Activated naive CD4-positive, alpha-beta T cell treated with anti-CD3 and anti-CD28 coated beads, Interleukin-2, amount 10 ng/mL, durations not matched to agents 7 days and 5 days (primary cell): ENCODE measurements at places on chromosomes 3 and 15.

GRCh38 chr3:1515882-1516281, 423.1 kb downstream of the CNTN6 start:
- no peak for DNase-seq

DNA sequence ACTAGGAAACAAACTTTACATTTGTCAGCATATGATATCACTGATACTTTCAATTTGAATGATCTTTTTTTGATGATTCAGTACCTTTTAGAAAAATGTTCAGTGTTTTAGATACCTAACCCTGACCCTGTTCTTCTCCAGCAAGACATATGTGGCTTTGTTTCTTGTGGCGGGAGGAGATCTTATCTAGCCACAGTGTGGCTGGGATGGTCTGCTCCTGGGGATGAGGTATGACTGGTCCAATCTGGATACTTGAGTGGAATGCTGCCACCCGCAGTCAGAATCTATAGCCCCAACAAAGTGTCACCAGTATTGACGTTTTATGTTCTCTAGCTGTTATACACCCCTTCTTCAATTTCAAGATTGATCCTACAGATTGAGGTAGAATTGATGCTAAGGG, 439.0 kb upstream of the GOLIM4 start:
- DNase-seq, result no peak

DNA sequence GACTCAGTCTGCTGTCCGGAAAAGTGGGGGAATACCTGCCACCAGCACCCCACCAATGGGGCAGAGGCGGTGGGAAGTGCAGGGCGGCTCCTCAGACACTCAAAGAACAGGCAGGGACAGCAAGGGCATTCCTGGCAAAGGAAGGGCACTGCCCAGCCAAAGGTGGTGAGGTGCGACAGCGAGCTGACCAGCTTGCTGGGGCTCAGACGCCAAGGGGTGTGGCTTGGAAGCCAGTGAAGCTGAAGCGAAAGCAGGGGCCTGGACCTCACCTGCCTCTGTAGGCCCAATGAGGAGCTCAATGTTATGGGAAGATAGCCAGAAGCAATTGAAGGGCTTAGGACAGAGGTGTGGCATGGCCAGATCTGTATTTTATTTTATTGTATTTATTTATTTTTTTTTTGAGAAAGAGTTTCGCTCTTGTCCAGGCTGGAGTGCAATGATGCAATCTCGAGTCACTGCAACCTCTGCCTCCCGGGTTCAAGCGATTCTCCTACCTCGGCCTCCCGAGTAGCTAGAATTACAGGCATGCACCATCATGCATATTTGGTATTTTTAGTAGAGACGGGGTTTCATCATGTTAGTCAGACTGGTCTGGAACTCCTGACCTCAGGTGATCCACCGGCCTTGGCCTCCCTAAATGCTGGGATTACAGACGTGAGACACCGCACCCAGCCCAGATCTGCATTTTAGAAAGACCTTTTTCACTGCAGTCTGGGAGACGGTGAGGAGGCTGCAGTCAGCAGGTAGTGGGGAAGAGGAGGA, 4.4 kb upstream of the LMAN1L start:
- DNase-seq, result no peak

- DNase-seq, result no peak
These were observed 234.1 kb downstream of the RORA start for GRCh38 chr15:60994963-60995475.

GRCh38 chr3:134029734-134030378, at the start of gene SLCO2A1:
Gene SLCO2A1 (minus strand): TSS chr3:134029925. CDS start chr3:134029802, 123 bp downstream.
- no peak for DNase-seq

DNA sequence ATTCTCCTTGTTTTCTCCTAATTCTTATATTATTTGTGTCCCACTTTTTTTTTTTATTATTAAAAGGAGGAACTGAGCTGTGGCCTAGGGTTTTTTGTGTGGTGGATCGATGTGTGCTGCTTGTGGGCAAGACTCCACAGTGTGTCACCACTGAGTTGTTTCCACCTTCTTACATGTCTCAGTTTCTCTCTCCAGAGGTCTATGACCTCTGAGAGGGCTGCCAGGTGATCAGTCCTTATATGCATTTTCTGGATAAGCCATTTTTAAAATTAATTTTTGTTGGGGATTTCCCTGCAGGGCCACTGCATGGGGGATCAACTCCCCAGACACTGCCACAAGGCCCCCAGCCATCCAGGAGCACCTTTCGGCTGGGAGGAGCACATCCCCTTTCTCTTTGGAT, 27.8 kb downstream of the IQCF6 start:
- DNase-seq, result no peak

GRCh38 chr3:41002104-41002503, 197.2 kb upstream of the CTNNB1 start:
- no peak for DNase-seq

GRCh38 chr15:29342201-29342600, 72.6 kb upstream of the NSMCE3 start:
- no peak for DNase-seq
